Spinal cord (tissue), 10 donors: ENCODE measurements at places on chromosomes 7 and 10. TPM values are rescaled to one million over a fixed set of nuclear protein-coding genes. Genes with fewer than 3 reads are reported as not detected.

HILPDA gene
- 29.5 TPM for polyA plus RNA-seq

MKX gene
- 2.3 TPM for polyA plus RNA-seq

VAX1 gene
- polyA plus RNA-seq: not detected

CALML3 gene
- 0.08 TPM for polyA plus RNA-seq

CNPY1 gene
- polyA plus RNA-seq: 0.41 TPM

EGR2 gene
- polyA plus RNA-seq: 2.2 TPM

GTF2I gene
- 361 TPM for polyA plus RNA-seq

NOS3 gene
- polyA plus RNA-seq: 11.3 TPM

OR2A12 gene
- not detected for polyA plus RNA-seq

SYCE1 gene
- polyA plus RNA-seq: 4.8 TPM

VGF gene
- polyA plus RNA-seq: 58.2 TPM

EBLN1 gene
- not detected for polyA plus RNA-seq

TMEM236 gene
- polyA plus RNA-seq: 0.27 TPM

CALML5 gene
- not detected for polyA plus RNA-seq

DNA2 gene
- polyA plus RNA-seq: 7.6 TPM

SPDYE8 gene
- 1.6 TPM for polyA plus RNA-seq
